ENCODE measurements at places on chromosomes 5 and 9.

DNA sequence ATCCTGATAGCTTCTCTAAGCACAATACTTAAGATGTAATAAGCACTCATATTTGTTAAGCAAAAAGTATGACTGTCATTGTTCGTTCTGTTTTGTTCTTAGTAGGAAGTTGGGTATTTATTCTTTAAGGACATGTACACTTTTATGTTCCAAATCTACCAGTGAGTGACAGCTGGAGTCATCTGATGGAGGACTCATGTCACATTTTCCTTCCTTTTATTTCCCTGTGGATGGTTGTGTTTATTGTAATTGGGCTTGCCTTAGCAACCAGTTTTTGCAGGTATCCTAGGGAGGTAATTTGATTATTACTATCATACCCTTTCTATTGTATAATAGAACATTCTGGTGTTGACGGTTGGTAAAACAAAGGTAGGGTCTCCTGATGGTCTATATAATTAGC is 145.7 kb downstream of the ZSWIM6 start:
- DNase-seq: no peak

GRCh38 chr5:66410122-66410521 is 186.1 kb upstream of the MAST4 start:
- DNase-seq: no peak

DNA sequence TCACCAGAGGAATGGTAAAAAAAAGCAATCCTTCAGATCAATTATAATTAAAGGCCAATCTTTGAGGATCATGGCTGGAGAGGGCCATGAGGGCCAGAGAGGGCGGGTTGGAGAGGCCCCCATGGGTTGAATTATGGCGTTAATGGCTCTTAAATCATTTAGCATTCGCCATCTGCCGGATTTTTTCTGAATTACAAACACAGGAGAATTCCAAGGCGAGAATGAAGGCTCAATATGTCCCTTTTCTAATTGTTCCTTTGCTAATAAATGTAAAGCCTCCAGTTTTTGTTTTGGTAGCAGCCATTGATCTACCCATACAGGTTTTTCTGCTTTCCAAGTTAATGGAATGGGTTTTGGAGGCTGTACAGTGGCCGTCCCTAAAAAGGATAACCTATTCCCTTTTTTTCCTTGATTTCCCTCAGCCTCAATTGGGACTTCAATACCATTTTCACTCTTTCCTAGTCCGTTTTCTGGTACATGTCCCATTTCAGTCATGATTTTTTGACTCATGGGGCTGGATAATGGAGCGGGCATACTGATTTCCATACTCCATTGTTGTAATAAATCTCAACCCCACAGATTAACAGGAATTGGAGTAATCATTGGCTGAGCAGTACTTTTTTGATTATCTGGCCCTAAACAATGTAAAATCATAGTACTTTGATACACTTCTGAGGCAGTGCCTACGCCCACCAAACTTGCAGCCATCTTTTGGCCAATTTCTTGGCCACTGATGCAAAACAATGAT is 6.7 kb upstream of the TMEM141 start:
- DNase-seq: peak; percentile 65

GRCh38 chr5:7329712-7330111 is 66.2 kb upstream of the ADCY2 start:
- no peak for DNase-seq

DNA sequence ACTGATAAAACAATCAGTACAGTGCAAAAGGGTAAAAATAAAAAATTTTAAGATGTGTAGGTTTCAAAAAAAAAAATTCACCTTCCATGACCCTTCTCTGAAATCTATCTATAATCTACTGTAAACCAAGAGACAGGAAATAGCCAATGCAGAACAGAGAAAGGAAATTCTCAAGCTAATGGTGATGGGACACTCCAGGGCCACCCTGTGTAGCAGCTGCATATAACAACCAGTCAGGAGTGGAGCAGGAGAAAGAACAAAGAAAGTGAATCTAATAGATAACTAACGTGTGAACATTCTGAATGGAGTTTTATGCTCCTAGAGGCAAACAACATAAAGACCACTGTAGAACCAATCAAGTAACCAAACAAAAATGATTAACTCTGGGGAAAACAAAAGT is 16.6 kb downstream of the SPTLC1 start:
- no peak for DNase-seq

DNA sequence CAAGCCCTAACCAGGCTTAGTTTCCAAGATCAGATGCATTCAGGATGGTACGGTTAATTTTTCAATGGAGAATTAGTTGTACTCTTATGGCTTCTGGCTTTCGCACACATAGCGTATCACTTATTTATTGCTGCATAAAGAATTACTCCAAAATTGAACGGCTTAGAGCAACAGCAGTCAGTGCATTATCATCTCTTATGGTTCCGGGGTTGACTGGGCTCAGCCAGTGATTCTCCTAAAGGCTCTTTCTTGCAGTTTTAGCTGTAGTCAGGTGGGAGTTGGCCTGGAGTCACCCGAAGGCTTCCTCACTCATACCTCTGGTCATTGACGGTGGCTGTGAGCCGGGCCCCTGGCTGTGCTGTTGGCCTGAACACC is 595 bp upstream of the GRHPR start:
- DNase-seq: no peak

Measured in RPMI8226 (cell line).